ENCODE measurements at places on chromosomes 6 and 20.

GRCh38 chr20:17849138-17849900 lies 119.3 kb downstream of the SNX5 start:
- no peak for DNase-seq

GRCh38 chr20:50188287-50188688 lies 2.3 kb upstream of the CEBPB start:
- DNase-seq: no peak

GRCh38 chr20:47317127-47317895 lies 39.2 kb downstream of the ZMYND8 start:
- peak; percentile 99 for DNase-seq

DNA sequence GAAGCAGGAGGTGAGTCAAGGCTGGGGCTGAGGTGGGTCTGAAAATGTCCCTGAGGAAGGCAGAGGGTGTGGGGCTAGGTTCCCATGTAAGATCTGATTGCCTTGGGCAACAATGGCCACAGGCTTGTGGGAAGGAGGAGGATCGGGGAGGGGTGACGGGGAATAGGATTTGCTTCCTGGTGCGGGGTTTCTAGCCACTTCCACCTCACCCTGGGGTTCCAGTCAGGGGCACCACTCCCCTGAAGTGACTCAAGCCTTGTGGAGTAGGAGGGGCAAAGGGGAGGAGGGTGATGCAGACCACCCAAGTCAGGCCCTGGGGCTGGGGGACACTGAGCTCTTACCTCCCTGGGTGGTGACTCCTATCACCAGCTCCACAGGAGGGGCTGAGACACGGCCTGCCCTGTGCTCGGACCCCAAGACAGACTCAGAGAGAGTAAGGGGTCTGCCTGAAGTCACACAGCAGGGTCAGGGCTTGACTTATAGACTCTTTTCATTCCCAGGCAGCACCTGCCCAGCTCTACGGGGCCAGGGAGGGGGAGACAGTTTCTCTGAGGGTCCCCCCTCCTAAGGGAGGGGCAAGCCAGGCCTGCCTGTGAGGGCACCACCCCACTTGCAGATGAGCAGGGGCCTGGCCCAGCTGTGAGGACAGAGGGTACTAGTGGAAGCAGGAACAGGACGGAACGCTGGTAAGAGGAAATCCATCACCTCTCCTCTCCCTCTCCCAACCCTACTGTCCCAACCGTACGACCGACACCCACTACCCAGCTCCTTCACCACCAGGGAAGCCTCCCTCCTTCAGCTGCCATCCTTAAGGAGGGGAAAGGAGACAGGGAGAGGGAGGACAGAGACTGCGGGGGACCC lies 12.4 kb upstream of the SPDEF start:
- DNase-seq: no peak

GRCh38 chr6:25112322-25112773 lies 166.8 kb upstream of the CARMIL1 start:
- no peak for DNase-seq

DNA sequence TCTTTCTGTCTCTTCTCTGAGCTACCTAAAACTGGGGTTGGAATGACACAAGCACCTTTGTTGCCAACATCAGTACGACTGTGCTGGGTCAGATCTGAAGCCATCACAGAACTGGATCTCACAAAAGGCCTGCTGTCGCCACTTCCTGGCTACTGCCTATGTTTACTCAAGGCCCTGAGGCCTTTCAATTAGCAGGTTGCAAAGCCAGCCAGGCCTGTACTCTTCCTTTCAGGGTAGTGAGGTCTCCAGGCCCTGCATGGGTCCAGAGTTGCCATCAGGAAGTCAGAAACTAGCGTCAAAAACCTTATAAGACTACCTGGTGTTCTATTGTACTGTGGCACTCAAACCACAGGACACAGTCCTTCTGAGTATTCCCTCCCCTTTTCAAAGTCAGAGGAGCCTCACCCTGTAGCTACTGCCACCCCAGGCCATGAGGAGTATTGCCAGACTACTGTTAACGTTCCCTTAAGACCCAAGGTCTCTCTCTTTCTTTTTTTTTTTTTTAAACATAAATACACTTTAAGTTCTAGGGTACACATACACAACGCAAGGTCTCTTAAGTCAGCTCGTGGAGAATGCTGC lies 937.4 kb upstream of the GJE1 start:
- no peak for DNase-seq

- DNase-seq: no peak
Observed at GRCh38 chr6:169312658-169313346, 59.2 kb upstream of the THBS2 start.

GRCh38 chr6:156853733-156854132 lies 76.6 kb downstream of the ARID1B start:
- DNase-seq: no peak

- DNase-seq: no peak
Observed at GRCh38 chr20:4131911-4132310, 116.6 kb upstream of the RNF24 start.

DNA sequence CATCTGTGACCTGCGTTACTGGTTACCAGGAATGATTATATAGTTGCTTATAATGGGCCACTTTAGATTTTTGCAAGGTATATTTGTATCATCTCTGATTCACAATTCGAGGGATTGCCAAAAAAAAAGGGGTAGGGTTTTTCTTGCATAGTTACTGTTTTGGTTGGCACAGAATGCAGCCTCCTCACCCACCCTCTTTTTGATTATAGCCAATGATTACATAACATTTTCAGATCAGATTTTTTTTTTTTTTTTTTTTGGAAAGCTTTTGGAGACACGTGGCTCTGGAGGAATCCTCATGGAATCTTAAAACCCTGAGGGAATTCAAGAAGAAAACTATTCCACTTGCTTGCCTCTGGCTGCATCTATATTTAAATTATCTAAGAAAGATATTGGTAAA lies 53.7 kb downstream of the UST start:
- DNase-seq: no peak

- DNase-seq: no peak
Observed at GRCh38 chr6:93317592-93317991, 101.8 kb downstream of the EPHA7 start.

DNA sequence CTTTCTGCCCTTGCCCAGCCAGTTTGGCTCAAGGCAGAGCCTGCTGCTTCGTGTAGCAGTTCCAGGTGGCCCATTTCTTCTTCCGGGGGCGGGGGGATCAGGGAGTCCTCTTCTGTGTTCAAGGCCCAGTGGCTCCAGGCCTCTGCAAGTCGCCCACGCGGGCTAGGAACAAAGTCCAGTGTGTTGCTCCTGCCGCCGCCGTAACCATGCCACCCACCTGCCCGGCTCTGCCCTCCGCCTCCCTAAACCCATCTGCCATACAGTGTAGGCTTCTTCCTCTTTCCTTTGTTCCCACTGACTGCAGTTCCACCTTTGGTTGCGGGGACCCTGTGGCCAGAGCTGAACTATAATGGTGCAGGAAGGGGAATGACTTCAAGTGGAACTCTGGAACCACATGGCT lies 43.9 kb upstream of the SRF start:
- DNase-seq: no peak

GRCh38 chr6:72623808-72624207 lies 1.9 kb downstream of the KCNQ5 start:
- DNase-seq: no peak

DNA sequence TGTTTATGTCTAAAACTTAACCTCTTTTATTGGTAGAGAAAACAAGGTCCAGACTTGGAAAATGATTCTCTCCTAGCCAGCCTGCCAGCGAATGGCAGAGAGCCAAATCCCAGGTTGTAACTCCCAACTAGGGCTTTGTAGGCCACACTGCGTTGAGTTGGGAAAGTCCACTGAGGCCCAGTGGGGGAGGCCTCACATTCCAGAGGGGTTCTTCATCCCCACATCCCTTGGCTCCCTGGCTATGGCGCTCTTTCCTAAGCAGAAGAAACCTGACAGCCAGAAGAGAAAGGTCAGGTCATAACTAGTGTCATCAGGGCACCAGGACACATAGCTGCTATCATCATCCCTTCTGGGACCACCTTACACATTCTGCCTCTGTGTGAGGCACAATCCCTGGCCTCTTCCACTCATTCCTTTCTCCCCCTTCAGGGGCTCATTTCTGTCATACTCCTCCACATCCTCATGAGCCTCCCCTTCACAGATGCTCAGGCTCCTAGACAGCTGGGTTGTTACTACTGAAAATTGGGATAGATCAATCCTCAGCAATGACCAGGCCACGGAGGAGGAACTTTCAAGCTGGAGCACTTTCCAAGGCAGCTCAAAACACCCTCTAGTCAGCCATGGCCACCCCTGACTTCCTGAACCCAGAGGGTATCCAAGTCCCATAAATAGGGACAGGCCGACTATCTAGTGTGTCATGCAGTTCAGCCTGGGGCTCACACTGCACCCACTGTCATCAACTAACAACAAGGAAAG lies 48.6 kb downstream of the TCP11 start:
- no peak for DNase-seq

DNA sequence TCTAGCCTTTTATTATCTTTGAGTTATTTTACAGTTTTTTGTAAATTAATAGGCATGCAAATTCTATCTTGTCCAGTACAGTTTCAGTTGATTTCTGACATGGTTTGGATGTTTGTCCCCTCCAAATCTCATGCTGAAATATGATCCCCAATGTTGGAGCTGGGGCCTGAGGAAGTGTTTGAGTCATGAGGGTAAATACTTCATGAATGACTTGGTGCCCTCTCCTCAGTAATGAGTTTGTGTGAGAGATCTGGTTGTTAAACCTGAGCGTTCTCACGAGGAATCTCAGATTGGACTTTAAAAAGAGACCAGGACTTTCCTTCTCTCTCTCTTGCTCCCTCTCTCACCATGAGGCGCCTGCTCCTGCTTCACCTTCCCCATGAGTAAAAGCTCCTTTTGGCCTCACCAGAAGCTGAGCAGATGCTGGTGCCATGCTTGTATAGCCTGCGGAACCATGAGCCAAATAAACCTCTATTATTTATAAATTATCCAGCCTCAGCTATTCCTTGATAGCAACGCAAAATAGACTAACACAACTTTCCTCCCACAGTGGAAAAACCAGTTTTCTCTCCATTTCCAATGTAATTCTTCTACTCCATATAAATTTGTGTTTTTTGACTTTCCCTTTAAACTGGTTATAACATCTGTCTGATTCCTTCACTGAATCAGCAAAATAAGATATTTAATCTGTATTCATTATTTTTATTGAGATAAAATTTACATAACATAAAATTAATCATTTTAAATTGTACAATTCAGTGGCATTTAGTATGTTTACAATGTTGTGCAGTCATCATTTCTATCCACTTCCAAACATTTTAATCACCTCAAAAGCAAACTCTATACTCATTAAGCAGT lies 78.7 kb upstream of the PRSS16 start:
- DNase-seq: peak; percentile 89

DNA sequence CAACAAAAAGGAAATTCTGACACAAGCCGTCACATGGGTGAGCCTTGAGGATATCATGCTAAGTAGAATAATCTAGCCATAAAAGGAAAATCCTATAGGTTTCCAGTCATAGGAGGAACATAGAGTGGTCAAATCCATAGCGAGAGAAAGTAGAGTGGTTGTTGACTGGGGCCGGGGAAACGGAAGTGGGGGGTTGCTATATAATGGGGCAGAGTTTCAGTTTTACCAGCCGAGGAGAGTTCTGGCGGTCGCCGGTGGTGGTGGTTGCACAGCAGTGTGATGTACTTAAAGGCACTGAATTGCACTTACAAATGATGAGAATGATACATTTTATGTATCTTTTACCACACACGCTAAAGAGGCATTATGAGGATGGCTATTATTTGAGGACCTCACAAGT lies 4.9 kb downstream of the GPR31 start:
- no peak for DNase-seq

- DNase-seq: no peak
Observed at GRCh38 chr6:125899726-125900182, 56.8 kb upstream of the HINT3 start.

- DNase-seq: no peak
Observed at GRCh38 chr20:18724077-18724476, 89.5 kb upstream of the SCP2D1 start.

DNA sequence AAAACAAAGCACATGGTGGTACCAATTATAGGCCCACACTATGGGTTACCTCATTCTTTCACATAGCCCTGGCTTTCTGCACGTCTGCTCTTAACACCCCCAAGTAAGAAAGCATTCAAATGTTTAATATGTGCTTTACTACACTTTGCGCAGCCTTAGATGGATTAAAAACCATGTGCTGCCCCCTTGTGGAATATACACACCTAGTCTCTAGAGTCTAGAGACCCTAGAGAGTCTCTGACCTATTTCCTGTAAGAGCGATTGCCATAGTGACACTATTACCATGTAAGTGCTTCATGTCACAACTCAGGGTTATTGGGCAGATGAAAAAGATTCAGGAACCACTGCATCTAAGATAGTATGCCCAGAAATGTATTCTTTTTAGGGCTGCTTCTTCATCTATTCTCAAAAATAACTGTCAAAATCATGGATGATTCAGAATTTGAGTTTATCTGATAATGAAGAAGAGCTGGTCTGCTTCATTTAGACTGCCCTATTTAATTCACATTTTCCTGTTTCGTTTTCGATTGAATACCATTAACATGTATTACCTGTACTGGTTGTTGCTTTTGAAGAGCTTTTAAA lies 186.3 kb downstream of the ADGB start:
- peak; percentile 71 for DNase-seq

DNA sequence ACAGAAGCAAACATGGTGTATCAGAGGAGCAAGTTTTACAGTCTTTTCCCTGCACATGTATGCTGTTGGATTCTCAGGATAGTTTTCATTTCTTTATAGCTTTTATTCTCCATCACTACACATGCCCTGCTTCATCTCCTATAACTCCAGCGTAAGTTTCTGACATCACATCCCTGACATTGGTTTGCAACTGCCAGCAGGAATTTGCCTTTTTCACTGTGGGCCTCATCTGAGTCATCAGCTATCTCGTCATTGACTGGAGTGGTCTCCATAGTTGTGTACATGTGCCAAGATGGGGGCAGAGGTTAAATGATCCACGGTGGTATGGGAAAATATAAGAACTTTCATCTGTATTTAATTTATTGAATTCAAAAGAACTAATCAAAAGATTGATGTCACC lies 96.7 kb downstream of the SLX4IP start:
- DNase-seq: no peak

- peak; percentile 15 for DNase-seq
Observed at GRCh38 chr6:124901084-124901483, 61.2 kb upstream of the RNF217 start.

- DNase-seq: no peak
Observed at GRCh38 chr20:63570281-63571086, 3.6 kb downstream of the HELZ2 start.

GRCh38 chr20:63469713-63470101 lies 2.7 kb downstream of the KCNQ2 start:
- no peak for DNase-seq

DNA sequence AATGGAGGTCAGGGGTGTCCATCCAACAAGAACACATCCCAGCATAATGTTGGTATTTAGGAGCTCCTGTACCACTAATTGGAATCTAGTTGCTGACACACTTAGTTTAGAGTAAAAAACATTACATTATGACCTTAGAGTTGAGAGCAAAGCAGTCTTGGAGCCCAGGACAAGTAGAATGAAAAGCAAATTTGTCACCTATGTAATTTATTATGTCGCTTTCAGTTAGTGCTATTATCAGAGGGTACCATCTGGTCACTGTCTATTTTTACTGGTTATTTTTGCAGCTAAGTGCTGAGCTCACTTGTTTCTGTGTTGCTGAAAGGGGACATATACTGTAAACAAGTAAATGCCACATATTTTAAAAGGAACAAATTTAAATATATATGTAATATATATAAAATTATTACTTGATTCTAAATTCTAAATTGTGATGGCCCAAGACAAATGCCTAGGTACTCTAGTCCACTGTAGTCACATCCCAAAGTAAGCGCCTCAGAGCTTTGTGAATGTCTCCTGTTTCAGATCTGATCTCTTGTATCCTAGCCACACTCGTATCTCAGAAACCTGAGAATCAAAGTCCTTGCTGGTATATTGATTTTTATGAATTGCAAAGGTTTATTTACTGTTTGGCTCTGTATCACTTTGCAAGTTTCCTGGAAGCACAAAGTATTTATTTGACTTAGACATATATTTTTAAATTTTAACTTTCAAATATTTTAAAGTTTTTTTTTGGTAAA lies 148.6 kb upstream of the MAN1A1 start:
- DNase-seq: no peak

Measured in RKO (cell line).